ENCODE measurements at places on chromosomes 11 and 22.

DNA sequence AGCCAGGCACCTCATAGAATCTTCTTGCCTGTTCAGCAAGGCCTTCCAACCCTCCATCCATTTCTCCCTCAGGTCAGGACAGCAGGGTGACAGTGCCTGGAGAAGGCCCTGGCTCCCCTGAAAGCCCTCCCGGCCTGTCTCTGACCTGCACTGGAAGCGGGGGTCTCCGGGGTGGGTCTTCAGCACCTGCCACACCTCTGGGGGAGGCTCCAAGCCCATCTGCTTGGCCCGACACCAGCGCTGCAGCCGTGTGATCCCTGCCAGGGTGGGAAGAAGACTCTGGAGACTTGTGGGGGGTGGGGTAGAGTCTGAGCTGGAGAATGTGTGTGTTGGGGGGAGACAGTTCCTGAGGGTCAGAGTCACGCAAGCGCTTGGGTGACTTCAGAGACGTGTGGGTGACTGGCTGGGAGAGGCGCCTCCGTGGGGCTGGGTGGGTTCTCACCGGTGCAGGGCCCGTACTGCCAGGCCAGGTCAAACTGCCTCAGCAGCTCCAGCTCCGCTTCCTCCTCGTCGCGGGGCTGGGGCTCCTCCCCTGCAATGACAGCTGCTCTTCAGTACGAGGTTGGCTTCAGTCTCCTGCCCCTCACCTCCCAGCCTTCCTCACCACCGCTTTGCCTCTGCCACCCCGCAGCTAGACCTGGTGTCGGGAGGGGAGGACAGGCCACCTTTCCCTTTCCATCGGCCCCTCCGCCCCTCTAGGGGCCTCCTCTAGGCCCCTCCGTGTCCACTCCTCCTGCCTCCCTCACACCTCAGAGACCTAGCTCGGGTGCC lies 615 bp downstream of the POLD4 start:
- DNase-seq, result peak; percentile 37

DNA sequence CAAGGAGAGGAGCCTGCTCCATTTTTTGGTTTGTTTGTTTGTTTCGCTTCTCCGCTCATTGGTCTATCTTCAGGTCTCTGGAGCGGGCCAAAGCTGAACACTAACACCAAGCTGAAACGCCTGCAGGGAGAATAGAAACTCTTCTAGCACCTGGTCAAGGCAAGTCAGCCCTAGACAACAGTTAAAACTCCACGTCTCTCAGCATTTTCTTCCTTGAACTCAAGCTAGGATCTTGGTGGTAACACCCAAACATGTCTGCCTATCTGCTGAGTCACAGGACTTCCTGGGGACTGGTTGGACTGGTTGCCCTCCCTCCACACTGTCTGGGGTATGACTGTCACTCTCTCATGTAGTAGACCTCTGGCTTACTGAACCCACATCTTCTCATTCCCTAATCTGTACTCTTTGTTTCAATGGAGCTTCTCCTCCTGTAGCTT lies 23.9 kb upstream of the RBFOX2 start:
- DNase-seq, result peak; percentile 42

GRCh38 chr11:32430568-32431381 lies 4.6 kb downstream of the WT1 start:
- peak; percentile 50 for DNase-seq

DNA sequence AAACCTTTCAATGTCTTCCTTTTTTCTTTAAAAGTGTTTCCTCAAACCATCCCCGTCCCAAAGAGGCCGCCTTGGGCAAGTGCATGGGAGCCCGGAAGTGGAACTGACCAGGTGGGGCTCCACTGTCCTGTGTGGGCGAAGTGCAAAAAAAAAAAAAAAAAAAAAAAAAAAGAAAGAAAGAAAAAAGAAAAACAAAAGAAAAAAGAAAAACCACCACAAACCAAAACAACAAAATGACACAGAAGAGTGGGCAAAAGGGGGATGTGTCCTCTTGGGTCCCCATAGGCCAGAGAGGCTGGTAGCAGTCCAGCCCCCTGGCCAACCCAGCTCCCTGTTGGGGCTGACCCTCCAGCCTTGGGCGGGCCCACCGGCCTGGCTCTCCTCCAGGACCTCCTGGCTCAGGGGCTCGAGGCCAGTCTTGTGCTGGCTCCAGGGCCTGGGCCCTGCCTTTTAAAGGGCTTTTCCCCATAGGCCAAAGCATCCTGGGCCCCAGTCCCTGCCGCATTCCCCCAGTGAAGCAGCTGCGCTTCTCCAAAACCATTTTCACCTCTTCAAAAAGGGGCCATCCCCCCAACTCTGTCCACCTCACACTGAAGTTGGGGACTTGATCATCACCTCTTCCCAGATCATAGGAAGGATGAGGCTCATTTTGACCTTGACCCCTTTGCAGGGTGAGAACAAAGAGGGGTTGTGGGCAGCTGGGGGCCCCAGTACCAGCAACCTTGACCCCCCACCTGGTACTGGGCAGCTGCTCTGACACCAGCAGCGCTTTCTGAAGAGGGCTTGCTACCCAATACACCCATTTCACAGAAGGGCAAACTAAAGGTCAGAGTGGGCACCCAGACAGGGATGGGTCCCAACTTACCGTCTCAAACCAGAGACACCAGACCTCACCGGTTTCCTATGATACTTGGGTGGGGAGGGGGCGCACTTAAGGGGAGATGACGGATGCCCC lies 9.4 kb downstream of the CBX6 start:
- no peak for DNase-seq

DNA sequence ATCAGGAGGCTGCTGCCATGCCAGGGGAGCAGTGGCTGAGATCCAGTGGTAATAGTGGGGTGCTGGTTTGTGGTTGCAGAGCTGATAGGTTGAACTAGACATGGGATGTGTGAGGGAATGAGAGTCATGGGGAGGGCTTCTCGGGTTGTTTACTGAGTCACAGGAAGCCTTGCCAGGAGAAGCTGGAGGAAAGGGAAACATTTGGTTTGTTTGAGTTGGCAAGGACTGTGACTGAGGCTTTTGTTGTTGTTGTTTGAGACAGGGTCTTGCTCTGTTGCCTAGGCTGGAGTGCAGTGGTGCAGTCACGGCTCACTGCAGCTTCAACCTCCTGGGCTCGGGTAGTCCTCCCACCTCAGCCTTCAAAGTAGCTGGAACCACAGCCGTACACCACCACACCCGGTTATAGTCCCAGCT lies 49.3 kb downstream of the CABIN1 start:
- no peak for DNase-seq

DNA sequence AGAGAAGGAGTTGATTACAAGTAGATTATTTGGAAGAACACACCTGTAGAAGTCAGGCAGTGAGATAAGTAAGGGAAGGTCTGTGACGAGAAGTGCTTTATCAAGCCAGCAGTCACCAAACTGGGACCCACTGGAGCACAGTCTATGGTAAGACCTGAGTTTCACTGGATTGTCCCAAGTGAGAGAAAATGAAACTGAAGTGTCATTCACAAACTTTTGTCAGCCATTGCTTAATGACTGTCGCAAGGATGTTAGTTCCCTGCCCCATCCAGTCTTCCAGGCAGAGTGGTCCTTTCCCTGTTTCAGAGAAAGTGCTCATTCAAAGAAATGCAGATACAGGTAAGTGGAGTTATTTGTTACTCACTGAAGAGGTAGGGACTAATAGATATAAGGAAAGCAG lies 728.0 kb upstream of the TENM4 start:
- no peak for DNase-seq

DNA sequence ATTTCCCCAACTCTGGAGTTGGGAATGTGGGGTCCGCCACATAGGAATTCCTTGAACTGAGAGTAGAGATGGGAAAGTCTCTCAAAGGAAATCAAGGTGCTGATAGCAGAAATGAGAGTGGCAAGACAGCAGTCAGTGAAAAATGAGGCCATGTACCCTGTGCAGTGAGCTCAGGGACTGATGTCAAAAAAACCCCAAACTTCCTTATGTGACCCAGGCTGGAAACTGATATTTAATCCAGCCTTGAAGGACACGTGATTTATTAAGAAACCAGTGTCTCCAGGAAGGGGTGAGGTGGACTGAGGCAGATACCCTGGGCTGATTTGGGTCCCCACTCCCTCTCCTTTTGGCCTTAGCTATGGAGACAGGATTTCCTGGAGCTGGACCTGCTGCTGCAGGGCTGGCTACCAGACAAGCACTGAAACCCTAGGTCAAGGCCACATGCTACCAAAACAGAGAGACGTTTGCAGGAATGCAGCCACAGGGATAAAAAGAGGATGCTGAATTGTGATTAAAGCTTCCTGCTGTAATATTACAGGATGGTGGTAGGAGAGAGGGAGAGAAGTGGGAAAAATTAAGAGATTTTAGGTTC lies 25.3 kb upstream of the FCHSD2 start:
- no peak for DNase-seq

DNA sequence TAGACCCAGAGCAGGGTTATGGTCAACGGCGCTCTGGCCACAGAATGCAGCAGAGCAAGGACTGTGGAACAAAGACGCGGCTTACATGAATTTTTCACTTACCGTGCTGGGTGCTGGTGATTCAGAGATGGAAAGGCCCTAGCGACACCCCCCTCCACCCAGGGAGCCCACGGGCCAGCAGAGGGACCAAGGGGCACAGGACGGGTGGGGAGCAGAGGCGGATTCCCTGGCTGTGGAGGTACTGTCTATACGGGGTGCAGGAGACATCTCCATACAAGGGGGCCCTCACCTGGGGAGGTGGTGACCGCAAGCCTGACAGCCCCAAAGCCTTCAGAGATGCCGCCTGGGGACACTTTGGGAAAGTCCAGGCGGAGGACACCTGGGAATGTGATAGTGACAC lies 1.1 kb upstream of the SEPTIN5 start:
- no peak for DNase-seq

DNA sequence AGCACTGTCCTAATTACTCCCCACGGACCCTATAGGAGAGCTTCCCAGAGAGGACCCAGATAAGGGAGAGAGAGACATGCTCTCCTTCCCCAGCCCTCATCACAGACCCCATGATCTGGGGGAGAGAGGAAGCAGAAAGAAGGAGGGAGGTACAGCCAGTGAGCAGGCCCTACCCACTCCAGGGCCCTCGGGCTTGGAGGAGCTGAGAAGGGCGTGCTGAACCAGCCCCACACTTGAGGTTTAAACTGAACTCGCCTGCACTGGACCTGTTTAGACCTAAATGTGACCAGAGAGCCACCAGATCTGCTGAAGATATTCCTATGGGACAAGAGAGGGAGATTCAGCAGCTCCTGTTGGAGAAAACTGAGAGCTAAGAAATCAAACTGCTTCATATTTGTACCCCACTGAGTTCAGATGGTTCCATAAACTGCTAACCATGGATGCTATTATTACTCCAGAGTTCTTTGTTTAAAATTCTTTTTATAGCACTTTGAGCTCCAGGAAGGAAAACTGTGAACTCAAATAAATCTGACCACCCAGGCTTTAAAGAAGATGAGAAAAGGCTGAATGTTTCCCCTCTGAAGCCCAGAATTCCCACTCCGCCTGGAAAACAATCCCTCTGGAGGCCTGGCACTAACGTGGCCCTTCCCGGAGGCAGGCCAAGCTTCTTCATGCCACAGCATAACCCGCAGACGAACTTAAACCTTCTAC lies 67.2 kb downstream of the EFCAB6 start:
- DNase-seq, result no peak

GRCh38 chr11:1739576-1739975 lies 10.8 kb downstream of the IFITM10 start:
- no peak for DNase-seq
